ENCODE measurements at places on chromosomes 1 and 21.
A peak's percentile ranks its signal among the peaks of the same experiment; 100 is the strongest.

- DNase-seq, result no peak
Observed at GRCh38 chr1:43951021-43951985, 4.6 kb downstream of the IPO13 start.

- DNase-seq, result peak; percentile 63
Observed at GRCh38 chr1:27601771-27602461, 2.0 kb downstream of the AHDC1 start.

DNA sequence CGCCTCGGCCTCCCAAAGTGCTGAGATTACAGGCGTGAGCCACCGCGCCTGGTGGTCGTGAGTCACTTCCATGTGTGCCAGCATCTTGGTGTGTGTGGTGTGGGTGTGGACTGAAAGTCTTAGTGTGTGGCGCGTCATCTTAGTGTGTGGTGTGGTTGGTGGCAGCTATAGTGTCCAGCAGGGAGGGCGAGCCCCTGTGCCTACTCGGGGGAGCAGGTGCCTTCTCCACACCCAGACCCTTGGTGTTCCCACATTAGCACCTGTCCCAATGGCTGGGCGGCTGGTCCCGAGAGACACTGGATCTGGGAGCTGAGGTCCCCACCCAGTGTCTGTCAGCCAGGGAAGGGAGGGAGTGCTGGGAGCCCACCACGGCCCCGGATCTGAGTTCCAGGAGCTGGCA is 2.8 kb downstream of the SCNN1D start:
- no peak for DNase-seq

GRCh38 chr1:14466006-14466405 is 132.5 kb upstream of the KAZN start:
- DNase-seq, result no peak

DNA sequence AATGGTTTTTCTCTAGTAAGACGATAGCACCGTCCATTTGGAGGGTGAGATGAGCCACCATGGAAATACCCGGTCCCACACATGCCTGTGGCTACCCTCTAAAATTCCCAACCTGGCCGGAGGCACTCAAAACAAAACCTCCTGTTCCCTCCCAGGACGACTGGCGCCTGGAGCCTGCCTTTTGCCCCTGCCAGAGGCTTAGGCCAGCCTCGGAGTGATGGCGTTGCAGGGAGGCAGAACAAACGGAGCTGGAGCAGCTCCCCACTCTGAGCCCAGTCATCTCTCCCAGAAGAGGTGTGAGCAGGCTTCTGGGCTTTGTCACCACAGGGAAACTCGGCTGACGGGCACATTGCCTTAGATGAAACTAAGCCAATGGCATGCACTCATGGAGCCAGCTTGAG is 213.7 kb upstream of the HOOK1 start:
- no peak for DNase-seq

- DNase-seq, result no peak
Observed at GRCh38 chr1:116020668-116021272, 44.5 kb downstream of the SLC22A15 start.

GRCh38 chr1:43763497-43763973 is 56.2 kb downstream of the ST3GAL3 start:
- peak; percentile 66 for DNase-seq
